GM13977 (cell line): ENCODE measurements at places on chromosomes 2 and 18.

GRCh38 chr2:195407783-195408182 lies 249.2 kb upstream of the SLC39A10 start:
- DNase-seq, result no peak

- no peak for DNase-seq
Observed at GRCh38 chr18:11004294-11004693, 145.1 kb downstream of the PIEZO2 start.

GRCh38 chr2:42823744-42824453 lies 31.5 kb upstream of the HAAO start:
- no peak for DNase-seq

- no peak for DNase-seq
Observed at GRCh38 chr2:164449706-164450105, 171.6 kb downstream of the GRB14 start.

GRCh38 chr2:28941008-28941407 lies 40.1 kb upstream of the TOGARAM2 start:
- DNase-seq, result no peak

- DNase-seq, result no peak
Observed at GRCh38 chr18:58139459-58140386, 95.7 kb downstream of the NEDD4L start.

DNA sequence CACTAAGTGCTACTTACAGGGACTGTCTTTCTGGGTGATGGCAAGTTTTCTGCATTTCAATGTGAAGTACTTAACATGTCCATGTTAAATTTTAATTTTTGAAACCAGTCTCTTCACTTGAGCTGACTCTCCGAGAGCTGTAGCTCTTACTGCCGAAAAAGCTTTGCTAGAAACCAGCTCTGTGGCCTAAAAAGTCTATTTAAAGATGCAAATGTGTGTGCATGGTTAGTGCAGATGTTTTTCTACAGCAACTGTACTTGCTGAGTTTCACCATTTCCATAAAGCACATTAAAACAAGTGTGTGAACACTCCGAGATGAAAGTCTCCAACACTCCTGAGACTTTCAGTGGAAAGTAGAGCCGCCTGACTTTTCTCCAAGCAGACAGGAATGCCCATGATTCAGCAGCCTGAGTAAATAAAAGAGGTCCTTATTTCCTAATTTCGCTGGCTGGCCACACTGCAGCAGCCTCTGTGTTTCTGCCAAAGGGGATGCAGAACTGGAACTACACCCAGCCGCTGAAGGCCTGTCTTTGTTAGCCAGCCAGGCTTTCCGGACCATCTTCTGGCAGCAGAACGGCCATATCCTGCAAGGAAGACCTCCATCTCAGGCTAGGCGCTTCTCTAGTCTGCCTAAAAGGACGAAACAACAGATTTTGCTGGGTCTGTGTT lies 121.2 kb downstream of the ZNF521 start:
- no peak for DNase-seq

DNA sequence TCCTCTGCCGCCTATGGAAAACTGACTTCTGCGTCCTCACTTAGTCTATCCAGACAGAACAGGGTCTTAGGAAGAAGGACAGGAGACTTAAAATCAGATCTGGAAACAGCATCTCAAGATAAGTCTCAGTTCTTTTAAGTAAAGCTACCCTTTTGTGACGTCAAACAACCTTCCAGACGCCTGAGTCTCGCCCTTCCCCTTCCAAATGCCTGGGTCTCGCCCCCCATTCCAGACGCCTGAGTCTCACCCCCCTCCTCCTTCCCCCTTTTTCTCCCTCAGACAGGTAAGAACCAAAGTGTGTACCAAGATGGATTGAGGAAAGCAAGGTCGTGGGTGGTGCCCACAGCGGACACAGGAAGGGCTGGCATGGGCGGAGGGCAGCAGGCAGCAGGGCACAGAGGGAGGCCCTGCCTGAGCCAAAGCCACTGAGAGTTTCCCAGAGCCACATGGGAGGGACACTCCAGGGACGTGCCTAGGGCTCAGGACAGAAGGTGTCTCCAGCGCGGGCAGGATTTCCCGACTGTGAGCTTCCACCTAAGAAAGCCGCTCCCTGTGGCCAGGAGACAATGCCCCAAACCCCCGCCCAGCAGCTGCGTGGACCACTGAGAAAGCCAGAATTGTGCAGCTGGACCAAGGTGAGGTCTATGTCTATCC lies 51.3 kb downstream of the ANKMY1 start:
- no peak for DNase-seq

DNA sequence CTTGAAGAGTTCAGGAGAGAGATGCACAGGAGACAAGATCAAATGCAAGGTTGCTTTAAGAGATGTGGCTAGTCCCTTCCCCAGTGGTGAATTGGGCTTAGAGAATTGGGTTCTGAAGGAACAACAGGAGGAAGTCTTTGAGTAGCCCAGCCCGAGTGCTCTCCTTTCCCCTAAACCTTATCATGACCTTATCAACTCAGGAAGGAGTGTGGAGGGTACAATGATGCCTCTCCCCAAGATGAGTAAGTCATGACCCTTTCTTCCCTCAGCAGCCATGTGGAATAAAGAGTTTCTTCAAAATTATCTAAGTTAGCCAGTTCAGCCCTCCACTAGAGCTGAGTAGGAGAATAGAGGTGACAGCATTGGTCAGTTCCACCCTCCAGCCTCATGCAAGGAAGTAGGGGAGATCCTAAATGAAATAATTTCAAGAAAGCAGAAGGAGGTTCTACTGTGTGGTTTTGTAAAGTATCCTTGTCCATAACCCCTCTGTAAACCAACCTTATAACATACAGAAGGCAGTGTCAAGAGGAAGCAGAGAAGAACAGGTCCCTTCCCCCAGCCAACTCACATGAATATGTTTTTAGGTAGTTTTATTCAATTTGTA lies 88.4 kb downstream of the ARHGAP15 start:
- DNase-seq, result no peak

- no peak for DNase-seq
Observed at GRCh38 chr18:55908901-55909366, 320.9 kb upstream of the TCF4 start.

DNA sequence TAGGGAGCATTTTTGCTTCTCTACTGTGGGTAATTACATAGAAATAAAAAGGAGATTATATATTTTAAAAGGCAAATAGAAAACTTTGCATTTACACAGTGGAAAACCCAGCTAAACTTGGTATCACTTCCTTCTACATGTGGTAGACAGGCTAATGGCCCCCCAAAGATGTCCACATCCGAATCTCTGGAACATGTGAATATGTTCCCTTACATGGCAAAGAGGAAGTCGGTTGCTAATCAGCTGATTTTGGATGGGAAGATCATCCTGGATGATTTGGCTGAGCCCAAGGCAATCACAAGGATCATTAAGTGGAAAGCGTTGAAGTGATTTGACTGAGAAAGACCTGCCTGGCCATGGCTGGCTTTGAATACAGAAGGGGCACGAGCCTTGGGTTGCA lies 26.2 kb downstream of the CREG2 start:
- no peak for DNase-seq

DNA sequence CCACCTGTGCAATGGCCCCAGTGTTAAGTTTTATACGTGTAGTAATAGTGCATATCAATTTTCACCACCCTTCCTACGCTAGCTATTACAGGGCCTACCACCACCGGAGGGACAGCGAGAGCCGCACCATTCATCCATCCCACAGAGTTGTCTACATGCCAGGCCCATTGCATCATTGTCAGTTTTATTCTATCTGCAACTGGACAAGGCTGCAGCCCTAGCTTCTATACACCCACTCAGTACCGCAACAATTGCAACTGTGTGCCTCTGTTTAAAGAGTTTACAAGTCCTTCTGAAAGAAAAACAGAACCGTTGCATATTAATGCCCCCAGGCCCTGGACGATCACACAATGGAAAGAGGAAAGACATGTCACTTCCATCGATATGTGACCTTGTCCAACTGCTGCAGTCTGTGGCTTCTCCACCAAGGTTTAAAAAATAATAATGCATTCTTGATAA lies 58.6 kb downstream of the ZEB2 start:
- DNase-seq, result no peak

DNA sequence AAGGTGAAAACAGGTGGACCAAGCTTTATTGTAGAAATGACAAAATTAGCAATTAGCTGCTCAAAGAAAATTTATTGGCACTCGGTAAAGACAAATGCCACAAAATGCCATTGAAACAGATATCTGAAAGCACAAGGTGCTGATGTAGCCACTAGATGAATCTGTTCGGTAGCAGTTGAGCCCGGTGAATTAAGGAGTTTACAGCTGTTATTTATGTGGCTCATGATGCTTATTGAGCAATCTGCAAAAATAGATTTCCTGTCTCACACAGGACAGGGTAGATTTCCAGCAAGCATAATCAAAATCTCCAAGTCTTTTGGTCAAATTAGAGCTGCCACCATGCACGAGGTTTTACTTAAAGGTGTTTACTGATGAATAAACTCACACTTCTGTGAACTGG lies 182.2 kb downstream of the PPP1R1C start:
- no peak for DNase-seq

DNA sequence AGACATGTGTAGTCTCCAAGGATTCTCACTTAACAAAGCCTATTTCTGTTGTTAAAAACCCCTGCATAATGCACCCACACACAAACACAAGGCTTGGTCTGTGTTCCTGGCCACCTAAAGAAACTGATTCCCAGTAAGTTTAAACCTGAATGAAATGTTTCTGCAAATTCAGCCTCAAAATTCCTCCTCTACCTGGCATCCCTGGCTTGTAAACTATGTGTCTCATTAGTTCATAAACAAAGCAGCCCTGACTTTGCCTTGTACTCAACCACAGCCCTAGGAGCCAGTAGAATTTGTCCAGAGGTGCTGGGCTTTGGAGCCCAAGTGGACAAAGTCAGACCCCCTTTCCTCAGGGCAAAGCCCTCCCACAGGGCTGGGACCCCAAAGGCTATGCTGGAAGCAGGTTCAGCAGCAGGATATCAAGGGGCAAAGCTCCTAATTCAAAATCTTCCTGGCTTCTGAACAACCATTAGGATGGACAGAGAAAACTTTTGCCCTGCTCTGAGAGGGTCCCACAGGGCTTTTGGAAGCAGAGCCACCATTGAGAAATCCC lies 2.6 kb upstream of the HOXD13 start:
- DNase-seq, result no peak

GRCh38 chr18:69935319-69936190 lies 12.1 kb downstream of the CD226 start:
- DNase-seq, result no peak

DNA sequence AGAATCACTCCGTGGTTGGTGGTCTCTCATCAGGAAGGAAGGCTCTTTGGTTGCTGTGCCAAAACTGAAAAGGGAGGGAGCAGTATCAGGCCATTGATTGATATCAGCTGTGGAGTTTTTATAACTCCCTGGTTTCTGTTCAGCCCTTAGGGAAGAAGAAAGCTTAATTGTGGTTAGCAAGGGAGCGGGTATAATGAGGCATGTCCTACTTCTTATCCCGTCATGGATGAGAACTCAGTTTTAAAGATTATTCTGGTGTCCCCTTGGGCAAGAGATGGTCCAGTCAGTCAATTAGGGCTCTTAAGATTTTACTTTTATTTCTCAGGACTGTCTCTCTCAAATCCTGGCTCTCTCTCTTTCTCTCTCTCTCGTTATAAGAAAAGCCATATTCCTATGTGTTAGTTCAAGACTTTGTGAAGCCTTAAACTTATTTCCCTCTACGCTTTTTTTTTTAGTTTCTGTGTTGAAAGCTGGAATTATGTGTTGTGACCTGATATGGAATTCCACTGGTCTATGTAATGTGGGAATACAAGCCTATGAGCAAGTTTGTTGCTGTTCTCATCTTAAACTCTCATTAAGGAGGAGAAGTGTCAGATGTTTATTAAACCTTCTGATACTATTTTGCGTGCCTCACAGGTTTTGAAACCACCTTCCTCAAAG lies 514.0 kb upstream of the CDH2 start:
- no peak for DNase-seq

GRCh38 chr18:69887256-69887655 lies 60.4 kb downstream of the CD226 start:
- no peak for DNase-seq

- DNase-seq, result no peak
Observed at GRCh38 chr2:29705616-29706015, 215.8 kb downstream of the ALK start.

GRCh38 chr2:127415593-127416505 lies 2.4 kb upstream of the PROC start:
- peak; percentile 84 for DNase-seq

GRCh38 chr2:236093134-236093533 lies 75.1 kb downstream of the GBX2 start:
- DNase-seq, result no peak

DNA sequence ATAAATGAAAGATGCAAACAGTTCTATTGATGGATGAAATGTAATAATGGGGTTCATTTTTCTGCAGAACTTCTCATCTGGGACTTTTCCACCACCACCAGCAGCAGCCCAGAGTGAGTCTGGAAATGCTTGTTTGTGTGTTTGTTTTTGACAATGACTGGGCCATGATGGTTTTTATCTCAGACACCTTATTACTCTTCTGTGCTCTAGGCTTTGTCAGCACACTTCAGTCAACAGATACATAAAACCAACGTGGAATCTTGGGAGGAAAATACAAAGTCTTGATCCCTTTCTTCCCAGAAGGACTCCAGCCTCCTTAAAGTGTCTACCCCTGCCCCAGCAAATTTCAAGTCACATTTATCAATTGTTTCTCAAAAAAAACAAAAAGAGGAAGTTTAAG lies 134.0 kb downstream of the MREG start:
- DNase-seq, result no peak

DNA sequence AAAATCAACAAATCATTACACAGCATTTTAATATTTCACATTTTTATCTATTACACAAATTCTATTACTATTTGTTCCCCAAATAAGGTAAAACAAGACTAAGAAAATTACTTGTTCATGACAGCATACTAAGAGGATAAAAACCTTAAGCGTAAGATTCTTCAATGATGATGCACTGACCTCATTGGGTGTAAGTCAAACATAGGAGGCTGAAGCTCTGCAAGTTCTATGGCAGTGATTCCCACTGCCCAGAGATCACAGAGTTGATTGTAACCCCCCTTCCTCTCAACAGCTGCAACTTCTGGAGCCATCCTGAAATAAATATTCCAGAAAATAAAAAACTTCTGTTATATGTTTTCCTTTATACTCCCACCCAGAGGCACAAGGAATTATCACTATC lies 82.2 kb upstream of the CDKL4 start:
- DNase-seq, result no peak

DNA sequence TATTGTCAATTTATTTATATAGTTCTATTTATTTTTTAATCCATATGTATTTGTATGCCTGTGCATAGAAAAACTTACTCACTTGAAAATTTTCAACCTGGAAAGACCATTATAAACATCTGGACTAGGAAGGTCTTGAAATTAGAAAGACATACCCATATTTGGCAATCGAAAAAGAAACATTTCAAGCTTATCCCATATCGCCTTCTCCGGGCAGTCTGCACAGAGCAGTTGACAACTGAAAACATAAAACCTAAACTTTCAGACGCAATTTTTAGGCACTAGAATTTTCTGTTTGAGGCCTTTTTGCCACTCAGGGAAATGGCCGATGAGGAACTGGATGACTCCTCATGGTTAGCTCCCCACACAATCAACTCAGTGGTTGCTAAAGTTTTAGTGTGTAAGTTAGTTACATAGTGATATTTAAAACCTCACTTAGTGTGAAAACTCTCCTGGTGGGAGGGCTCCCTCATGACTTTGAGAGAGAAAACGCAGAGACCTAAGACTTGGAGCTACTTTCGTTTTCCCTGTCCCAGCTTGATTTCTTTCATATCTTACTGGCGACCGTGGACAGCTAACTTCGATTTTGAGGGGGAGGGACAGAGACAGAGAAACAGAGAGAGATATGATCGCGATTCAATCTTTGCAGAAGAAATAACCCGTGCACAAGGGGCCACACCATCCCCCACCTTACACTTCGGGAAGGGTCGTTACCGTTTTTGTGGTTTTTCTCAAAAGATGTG lies 3.2 kb upstream of the HOXD12 start:
- no peak for DNase-seq
